NAMALWA (cell line): ENCODE measurements at places on chromosomes 12 and 14.

DNA sequence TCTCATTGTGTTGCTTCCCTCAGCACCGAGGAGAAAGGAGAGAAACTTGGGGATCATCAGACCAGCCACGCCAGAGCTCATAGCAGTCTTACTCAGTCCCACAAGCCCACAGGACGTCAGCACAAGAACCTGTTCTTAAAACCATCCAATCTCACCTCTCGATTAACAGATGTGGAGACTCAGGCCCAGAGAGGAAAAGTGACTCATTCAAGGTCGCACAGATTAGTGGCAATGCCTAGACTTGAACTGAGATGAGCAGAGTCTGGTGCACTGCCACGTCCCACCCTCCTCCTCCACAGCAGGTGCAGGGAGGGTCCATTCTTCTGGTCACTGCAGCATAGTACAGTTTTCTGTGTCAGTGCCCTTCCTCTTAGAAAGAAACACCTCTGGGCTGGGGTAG lies 154.9 kb upstream of the PZP start:
- no peak for DNase-seq

DNA sequence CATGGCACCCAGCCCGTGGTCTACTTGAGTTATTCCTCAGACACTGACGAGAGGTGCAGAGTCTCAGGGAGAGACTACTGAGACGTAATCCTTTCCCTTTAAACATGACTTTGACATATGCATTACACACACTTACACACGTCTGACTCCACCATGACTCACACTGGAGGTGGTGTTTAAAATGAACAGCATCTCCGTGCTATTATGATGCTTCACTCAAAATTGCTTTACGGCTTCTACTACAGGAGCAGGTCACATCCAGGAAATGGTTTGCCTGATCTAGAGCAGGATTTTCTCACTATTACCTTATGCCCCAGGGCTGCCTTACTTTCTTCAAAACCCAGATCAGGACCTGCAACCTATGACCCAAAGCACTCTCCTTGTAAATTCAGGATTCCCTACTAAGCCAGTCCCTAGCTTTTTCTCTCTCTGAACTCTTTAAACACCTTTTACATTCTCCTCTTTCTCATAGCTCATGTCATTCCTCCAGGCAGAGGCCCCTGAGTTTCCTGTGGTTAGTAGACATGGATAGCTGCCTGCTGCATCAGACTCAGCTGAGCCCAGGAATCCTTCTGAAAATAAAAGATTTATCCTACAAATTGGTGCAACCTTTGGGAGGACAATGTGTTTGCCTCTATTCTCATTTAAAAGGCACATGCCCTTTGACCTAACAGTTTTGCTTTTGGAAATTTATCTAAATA lies 31.2 kb downstream of the TMCC3 start:
- DNase-seq: no peak

DNA sequence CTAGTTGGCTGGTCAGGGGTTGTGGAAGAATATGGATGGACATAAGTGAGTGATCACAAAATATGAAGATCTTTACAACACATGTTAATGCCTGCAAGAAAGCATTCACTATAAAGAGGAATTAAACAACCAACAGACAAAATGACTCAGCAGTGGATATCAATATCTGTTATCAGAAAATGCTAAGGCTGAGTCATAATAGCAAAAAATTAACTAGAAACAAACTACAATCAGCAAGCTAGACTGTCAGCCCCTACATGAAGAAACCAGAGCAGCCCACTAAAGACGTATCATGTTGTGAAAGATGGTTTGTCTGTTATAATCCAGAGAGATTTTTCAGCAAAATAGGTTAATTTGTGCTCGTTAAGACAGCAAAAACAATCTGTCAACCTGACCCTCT lies 472.9 kb downstream of the NELL2 start:
- no peak for DNase-seq

DNA sequence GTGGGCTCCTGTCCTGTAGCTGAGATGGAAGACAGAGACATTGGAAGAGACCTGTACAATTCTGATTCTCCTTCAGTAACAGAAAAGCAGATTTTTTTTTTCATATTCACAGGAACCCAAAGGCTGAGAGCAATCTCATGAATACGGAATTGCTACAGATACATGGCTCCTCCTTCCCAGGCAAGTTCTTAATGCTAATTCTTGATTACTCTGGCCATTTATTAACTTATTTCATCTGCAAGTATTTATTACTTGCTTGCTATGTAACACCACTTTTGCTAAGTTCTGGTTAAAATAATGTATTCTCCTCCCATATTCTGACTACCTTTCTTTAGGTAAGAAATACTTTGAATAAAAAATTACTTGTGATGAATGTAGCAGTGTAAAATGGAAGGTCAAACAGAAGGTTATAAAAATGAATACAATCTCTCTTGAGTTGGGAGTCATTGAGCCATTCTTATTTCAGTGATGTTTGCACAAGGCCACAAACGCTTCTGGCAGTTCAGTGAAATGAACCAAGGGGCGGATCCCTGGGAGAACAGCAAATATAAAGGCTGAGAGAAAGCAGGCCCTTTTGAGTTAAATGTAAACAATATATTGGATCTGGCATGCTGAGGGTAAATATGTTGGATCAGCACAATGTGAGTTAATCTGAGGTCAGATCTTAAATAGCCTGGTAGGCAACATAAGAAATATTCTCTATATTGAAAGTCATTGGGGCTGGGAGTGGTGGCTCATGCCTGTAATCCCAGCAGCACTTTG lies 37.6 kb downstream of the MUCL1 start:
- DNase-seq: no peak

- DNase-seq: no peak
These were observed 335.1 kb downstream of the GPHN start for GRCh38 chr14:66842911-66843512.

GRCh38 chr12:21839776-21840175 lies 65.3 kb upstream of the KCNJ8 start:
- DNase-seq: no peak

DNA sequence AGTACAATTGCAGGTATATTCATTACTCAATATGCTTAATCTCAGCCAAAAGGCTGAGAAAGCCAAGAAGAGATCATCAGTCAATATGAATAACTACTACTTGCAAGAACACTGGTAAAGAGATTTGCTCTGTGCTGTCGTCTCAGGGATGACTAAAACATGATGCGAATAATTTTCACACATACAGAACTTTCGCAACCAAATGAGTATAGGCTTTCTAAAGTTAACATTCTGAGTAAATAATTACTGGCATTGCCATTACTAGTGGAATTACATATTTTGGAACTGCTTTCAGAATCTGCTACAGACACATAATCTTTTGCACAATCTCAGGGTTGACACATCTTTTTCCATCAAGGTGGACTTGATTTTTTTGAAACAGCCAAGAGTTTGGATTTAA lies 24.7 kb downstream of the NCKAP1L start:
- DNase-seq: no peak

DNA sequence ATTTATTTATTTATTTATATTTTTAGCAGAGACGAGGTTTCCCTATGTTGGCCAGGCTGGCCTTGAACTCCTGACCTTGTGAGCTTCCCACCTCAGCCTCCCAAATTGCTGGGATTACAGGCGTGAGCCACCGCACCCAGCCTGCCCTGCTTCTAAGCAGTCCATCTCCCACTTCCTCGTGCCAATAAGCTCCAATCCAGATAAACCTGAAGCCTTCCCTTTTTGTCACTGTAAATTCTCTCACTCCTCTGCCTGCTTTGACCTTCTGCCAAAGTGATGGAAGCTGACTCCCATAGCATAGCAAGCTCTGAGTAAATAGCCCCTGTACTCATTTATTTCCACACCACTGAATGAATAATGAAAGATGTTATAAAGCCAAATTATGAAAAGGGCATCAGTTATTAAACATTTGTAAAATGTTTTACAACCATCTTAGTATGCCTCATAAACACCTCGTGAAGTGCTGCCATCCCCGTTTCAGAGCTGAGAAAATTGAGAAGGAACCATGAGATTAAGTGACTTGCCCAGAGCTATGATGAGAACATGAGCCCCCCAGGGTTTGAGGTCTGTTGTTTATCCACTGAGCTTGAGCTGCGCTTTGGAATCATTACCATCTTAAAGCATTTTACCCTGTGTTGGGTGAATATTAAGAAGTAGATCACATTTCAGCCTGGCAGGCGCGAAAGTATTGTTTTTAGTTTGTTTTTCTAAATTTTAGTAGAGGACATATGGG lies 30.4 kb downstream of the MANSC1 start:
- DNase-seq: no peak

DNA sequence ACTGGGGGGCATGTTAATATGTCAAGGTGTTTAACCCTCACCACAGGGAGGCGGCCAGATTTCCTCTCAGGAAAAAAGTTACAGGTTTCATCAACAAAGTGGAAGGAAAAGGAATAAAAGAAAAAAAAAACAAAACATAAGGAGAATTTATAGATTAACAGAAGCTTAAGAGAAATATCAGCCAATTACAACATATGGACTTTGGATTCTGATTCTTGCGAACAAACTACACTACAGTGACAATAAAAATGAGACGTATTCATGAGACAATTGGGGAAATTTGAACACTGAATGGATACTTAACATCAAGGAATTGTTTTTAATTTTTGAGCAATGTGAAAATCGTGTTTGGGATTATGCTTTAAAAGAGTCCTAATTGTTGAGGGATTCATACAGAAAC lies 60.4 kb downstream of the CALM1 start:
- DNase-seq: no peak

GRCh38 chr12:123533672-123534643 lies at the start of gene RILPL1:
Gene RILPL1, minus strand, starts transcription at chr12:123533719. Its CDS starts 237 bp downstream, at chr12:123533482.
- peak; percentile 57 for DNase-seq

GRCh38 chr14:52370406-52370935 lies 56.4 kb downstream of the PTGER2 start:
- DNase-seq: no peak

DNA sequence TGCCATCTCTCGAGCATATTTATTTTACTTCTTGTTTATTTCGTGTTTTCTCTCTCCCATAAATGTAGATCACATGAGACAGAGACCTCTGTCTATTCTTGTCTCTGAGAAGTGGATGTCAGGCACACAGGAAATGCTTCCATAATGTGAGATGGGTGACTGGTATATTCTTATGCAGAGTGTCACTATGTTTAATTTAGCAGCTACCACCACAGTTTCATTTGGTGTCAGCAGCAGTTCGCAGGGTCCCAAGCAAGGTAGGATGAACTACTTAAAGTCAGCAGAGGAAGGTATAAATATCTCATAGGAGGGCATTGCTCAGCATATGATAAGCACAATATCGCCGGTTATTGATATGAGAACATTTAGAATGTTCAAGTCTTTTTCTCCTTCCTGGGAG lies 180.9 kb upstream of the CNTN1 start:
- DNase-seq: no peak

GRCh38 chr14:88630565-88630964 lies 67.7 kb downstream of the ZC3H14 start:
- no peak for DNase-seq

GRCh38 chr12:5081016-5081415 lies 37.3 kb downstream of the KCNA5 start:
- DNase-seq: no peak

- DNase-seq: no peak
These were observed 4.7 kb upstream of the TUBA1C start for GRCh38 chr12:49260166-49260565.

DNA sequence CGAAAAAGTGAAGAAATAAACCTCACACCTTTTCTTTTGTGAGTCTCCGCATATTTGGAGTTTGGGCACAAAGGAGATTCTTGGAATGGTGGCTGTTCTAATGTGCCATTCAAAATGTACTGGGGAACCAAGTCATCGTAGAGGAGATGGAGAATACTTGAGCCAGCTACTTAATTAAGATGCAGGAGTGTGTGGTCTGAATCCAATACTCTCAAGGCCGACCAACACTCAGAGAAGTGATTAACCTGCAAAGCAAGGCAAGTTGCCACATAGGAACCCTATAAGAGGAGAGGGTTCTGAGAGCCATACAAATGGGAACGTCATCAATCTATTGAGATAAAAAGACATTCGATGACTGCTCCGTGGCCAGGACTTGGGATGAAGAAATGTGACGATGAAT lies 446.7 kb downstream of the GLT1D1 start:
- DNase-seq: no peak

DNA sequence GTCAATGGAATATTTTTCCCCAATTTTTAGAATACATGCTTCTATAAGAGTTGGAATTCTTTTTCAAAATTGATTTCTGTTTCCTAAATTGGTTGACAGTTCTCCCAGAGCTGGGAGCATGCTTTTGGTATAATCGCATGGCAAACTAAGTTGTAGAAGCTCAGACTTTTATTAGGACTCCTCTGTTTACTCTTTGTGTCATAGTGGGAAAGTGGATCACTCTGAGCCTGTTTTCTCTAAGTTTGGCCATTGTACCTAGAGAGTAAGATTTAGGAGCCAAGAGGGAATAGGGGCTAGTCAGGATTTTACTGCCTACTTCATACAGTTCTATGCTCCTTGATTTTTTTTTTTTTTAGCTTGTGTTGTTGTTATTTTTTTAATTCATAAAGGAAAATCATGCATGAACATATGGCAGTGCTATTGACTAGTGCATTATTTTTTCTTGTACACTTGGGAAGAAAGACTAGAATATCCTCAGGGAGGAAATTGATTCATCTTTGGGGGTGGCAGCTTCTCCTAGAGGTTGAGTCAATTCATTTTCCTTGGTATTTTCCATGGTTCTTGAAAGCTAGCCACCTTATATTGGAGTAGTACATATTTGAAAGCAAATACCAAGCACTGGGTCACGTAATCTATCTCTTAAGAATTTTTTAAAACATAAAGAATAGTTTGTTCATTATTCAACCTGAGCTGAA lies 77.7 kb upstream of the TRAF3 start:
- no peak for DNase-seq

GRCh38 chr14:99191395-99192027 lies 80.5 kb downstream of the BCL11B start:
- no peak for DNase-seq

GRCh38 chr14:86442135-86442534 lies 912.2 kb downstream of the FLRT2 start:
- DNase-seq: no peak

- DNase-seq: no peak
These were observed 27.8 kb downstream of the PELI2 start for GRCh38 chr14:56145965-56146364.

DNA sequence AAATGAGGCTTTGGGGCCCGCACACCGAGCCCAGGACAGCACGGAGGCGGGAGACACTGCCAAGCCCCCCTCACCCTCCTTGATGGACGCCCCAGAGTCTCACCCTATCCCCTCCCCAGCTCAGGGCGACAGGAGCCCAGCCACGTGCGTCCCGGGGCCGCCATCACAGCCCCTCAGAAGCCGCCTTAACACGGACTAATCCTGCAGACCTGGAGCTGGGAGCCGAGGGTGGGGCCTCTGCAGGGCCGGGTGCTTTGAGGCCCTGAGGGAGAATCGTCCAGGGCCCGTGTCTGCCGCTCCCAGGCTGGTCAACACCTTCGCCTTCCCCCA lies 79.7 kb upstream of the FBRSL1 start:
- no peak for DNase-seq

DNA sequence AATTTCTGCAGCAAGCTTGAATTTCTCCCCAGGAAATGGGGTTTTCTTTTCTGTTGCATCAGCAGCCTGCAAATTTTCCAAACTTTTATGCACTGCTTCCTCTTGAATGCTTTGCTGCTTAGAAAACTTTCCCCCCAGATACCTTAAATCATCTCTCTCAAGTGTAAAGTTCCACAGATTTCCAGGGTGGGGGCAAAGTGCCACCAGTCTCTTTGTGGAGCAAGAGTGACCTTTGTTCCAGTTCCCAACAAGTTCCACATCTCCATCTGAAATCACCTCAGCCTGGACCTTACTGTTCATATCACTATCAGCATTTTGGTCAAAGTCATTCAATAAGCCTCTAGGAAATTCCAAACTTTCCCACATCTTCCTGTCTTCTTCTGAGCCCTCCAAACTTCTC lies 241.6 kb upstream of the TMTC1 start:
- no peak for DNase-seq
